Naive thymus-derived CD8-positive, alpha-beta T cell (primary cell): ENCODE measurements at places on chromosomes 16 and 17. TPM values are rescaled to one million over a fixed set of nuclear protein-coding genes. Genes with fewer than 3 reads are reported as not detected.

Gene ALDH3A1
- not detected for polyA plus RNA-seq

Gene XYLT1
- 1.4 TPM for polyA plus RNA-seq

Gene TSPOAP1
- polyA plus RNA-seq: 1.9 TPM

Gene NHERF2
- polyA plus RNA-seq: 0.32 TPM

Gene SSTR5
- not detected for polyA plus RNA-seq

Gene GPR179
- not detected for polyA plus RNA-seq

Gene PDE6G
- 19.6 TPM for polyA plus RNA-seq

Gene NOXO1
- not detected for polyA plus RNA-seq

Gene IL17C
- polyA plus RNA-seq: 0.16 TPM

Gene HIRIP3
- 10.6 TPM for polyA plus RNA-seq

Gene ATXN7L3
- polyA plus RNA-seq: 10.6 TPM

Gene TMEM114
- polyA plus RNA-seq: not detected

Gene AANAT
- polyA plus RNA-seq: not detected

Gene ZG16B
- not detected for polyA plus RNA-seq

Gene MT1M
- polyA plus RNA-seq: not detected

Gene CHRNE
- 0.58 TPM for polyA plus RNA-seq

Gene LGALS3BP
- polyA plus RNA-seq: 90.6 TPM

Gene SLC16A11
- polyA plus RNA-seq: 2.0 TPM

Gene KRTAP4-5
- not detected for polyA plus RNA-seq

Gene NKD1
- 0.07 TPM for polyA plus RNA-seq

Gene SULT1A2
- not detected for polyA plus RNA-seq

Gene IGFALS
- polyA plus RNA-seq: not detected

Gene CEMP1
- 0.81 TPM for polyA plus RNA-seq

Gene TRPV3
- polyA plus RNA-seq: not detected

Gene GP1BA
- polyA plus RNA-seq: 0.13 TPM

Gene PDPK1
- polyA plus RNA-seq: 27.1 TPM

Gene PABPN1L
- not detected for polyA plus RNA-seq

Gene EVI2A
- polyA plus RNA-seq: 57.0 TPM

Gene TP53TG3
- polyA plus RNA-seq: not detected

Gene KRT13
- not detected for polyA plus RNA-seq

Gene CDH11
- not detected for polyA plus RNA-seq

Gene TNRC6A
- polyA plus RNA-seq: 9.4 TPM

Gene PLA2G10
- not detected for polyA plus RNA-seq

Gene C16orf87
- polyA plus RNA-seq: 4.9 TPM

Gene NT5M
- polyA plus RNA-seq: 5.5 TPM

Gene MED9
- polyA plus RNA-seq: 13.7 TPM

Gene TBX6
- 0.15 TPM for polyA plus RNA-seq

Gene KRTAP1-1
- polyA plus RNA-seq: not detected
